WTC11 (cell line): ENCODE measurements at places on chromosomes 4 and X. TPM values are rescaled to one million over a fixed set of nuclear protein-coding genes. Genes with fewer than 3 reads are reported as not detected.
A peak's percentile ranks its signal among the peaks of the same experiment; 100 is the strongest.

SUPT20HL2 gene
- not detected in 3 replicates for total RNA-seq

AREG gene
- total RNA-seq, result 0.14 to 0.33 TPM (median 0.32 TPM) in 3 replicates

DMD gene
- total RNA-seq, result 6.6 to 9.1 TPM (median 8.4 TPM) in 3 replicates

TEX13D gene
- total RNA-seq, result not detected in 3 replicates

- no peak overlapping the region for H3K4me3 ChIP-seq
- peaks cover 39% of the 10 kb centered on the region for H3K36me3 ChIP-seq
- H3K4me1 ChIP-seq, result peaks cover 30% of the 10 kb centered on the region
- H3K27me3 ChIP-seq, result no peaks in the 10 kb centered on the region
- DNase-seq, result no peak
- no peak overlapping the region for H3K27ac ChIP-seq
Measured at GRCh38 chrX:13756381-13756780, 21.8 kb downstream of the OFD1 start.

- no peaks in the 10 kb centered on the region for H3K27me3 ChIP-seq
- H3K27ac ChIP-seq, result no peak overlapping the region
- H3K36me3 ChIP-seq, result no peaks in the 10 kb centered on the region
- H3K4me1 ChIP-seq, result peaks cover 21% of the 10 kb centered on the region
- DNase-seq, result no peak
Measured at GRCh38 chr4:175562542-175562941, 249.5 kb downstream of the GPM6A start.

DNA sequence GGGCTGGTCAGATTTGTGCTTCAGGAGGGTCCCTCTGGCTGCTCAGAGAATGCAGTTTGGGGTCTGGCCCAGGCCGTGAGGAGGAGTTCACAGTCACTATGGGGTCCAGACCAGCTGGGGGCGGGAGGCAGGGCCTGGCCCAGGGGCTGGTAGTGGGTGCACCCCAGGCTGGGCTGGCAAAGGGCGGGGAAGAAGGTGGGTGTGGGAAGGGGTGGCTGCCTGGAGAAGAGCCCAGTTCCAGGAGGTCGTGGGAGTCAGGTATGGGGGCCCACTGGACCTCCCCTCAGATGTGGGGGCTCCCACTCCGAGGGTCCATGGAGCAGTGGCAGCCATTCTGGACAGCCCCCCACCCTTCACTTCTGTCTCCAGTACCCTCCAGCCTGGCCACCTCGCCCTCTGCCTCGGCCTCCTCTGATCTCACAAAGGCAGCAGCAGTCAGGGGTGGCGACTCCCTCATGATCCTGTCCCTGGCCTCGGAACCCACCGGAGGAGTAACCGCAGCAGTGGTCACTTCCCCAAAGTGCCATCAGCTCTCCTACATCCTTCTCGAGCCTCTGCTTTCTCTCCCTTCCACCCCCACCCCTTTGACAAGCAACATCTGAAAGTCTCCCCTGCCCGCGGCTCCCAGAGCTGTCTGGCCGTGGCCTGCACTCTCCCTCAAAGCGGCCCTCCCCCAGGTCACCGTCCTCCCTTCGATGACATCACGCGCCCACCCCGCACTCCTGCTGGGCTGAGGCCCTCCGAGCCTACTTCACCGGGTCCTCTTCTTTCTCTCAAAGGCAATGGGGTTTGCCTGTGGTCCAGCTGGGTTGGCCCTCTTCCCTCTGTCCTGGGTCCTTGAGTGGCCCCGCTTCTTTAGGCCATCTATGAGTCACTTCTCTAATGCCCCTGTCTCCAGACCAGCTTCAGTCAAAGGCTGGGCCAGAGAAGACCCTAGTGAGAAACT lies 1.7 kb upstream of the SLC6A8 start:
- H3K4me3 ChIP-seq, result peak overlapping the region; percentile 53
- peaks cover 6% of the 10 kb centered on the region for H3K36me3 ChIP-seq
- H3K27me3 ChIP-seq, result no peaks in the 10 kb centered on the region; the same call in 1 of the 2 replicates

- DNase-seq, result no peak
- peaks cover 8% of the 10 kb centered on the region for H3K36me3 ChIP-seq
- peaks cover 29% of the 10 kb centered on the region for H3K4me1 ChIP-seq
Measured at GRCh38 chrX:40953369-40953768, 131.9 kb upstream of the USP9X start.

- no peak overlapping the region for H3K27ac ChIP-seq
- no peak for DNase-seq
- H3K27me3 ChIP-seq, result no peaks in the 10 kb centered on the region
- no peak overlapping the region for H3K4me3 ChIP-seq
- no peaks in the 10 kb centered on the region; the same call in 1 of the 2 replicates for H3K36me3 ChIP-seq
- H3K4me1 ChIP-seq, result no peaks in the 10 kb centered on the region
Measured at GRCh38 chrX:17056868-17057608, 110.6 kb downstream of the REPS2 start.
